ENCODE measurements at places on chromosomes 2 and 18.
A peak's percentile ranks its signal among the peaks of the same experiment; 100 is the strongest.

- no peak for DNase-seq
These were observed 19.8 kb downstream of the RPRD1A start for GRCh38 chr18:36047521-36047920.

DNA sequence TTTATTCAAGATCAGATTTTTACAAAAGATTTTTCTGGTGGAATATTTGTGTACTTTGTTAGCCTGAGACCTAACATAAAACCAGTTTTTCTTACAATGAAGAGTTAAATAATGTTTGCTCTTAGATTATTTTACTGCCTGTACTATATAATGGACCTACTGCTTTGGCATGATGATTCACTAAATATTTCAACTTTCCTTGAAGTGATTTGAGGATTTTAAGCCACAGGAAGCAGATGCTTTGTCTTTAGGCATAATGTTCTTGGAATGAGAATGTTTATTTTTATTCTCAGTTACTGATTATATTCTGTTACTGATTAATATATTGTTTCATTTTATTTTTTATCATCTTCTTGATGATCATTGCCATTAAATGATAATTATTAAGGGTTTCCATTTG is 175.3 kb upstream of the LRP1B start:
- no peak for DNase-seq

DNA sequence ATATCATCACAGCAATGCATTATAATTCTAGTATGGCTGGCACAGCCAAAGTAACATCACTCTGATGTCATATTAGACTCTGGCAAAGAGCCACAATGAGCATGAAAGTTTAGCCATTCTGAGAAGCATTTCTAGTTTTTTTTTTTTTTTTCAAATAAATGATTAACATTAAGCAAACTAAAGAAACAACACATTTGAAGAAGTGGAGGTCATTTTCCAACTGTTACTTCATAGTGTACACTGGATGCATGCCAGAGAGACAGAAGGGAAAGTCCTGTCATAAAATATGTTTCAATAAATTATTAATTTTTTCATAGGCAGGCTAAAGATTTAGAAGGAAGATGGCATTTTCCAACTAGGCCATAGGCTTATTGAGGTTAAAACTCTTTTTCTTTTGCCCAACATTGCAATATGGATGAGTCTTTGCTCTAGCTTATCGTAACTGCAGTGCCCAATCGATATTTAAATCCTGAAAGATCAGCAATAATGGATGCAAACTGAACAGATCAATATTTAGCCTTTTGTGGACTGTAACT is 1630.4 kb upstream of the ACVR2A start:
- no peak for DNase-seq

- DNase-seq = no peak
These were observed 54.2 kb upstream of the ASB18 start for GRCh38 chr2:236318401-236318800.

GRCh38 chr2:54455131-54455562 is 980 bp upstream of the SPTBN1 start:
- no peak for DNase-seq

DNA sequence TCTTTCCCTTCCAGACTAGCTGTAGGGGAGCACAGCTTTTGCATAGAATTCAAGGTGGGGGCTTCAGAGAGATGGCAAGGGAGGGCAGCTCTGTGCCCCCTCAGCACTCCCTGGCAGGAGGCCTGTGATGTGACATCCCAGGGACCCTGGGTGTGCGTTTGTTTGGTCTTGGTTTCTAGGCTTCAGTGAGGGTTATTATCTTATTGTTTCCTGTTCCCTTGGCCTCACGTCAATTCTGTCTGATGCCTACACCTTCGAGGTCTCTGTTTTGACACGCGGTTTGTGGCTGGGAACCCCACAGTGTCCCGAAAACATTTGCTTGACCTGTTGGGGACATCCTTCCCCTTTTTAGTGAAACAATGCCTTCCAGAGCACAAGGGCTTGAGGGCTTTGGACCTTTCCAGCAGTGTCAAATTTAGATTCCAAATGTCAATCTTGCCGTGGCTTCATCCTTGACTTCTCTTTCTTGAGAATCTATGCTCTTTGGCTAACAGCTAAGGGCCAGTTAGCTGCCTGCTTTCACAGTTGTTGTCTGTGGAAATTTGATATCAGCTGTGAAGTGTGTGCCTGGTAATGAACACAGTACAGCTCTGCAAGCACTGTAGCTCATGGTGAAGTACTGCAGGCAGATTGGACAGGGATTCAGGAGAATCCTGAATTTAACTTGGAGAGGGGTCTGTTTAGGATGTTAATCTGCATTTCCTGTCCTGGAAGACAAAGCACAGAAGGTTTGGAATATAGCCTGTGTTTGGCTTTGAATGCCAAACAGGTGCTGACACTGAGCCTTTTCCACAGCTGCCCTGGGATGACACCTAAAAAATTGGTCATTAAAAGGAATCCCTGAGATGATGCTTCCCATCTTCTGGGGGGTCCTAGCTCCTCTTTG is 108.2 kb upstream of the CXCR4 start:
- peak; percentile 70 for DNase-seq

DNA sequence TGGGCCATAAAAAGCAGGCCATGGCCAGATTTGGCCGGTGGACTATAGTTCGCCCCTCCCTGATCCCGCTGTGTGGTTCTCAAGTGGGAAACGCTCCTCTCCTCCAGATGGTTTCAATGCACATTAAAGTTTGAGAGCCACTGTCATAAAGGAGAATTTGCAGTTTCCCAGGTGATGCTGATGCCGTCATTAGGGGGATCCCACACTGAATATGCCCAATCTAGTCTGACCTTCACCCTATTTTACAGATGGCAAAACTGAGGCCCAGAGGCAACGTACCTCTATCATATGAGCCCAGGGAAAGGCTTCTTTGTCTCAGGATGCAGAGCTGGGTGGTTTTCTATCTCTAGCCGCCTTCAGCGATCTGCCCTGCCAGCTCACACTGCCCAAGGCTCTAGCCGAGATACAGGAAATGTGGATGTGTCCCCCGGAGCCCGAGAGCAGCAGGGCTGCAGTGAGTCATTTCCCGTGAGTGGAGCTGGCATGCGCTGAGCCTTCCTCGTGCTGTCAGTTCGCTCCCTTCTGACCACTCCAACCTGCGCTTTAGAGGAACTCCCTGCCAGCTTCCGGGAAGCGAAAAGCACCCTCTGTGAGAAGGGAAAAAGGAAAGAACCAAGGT is 116.2 kb downstream of the SMAD7 start:
- DNase-seq = no peak

DNA sequence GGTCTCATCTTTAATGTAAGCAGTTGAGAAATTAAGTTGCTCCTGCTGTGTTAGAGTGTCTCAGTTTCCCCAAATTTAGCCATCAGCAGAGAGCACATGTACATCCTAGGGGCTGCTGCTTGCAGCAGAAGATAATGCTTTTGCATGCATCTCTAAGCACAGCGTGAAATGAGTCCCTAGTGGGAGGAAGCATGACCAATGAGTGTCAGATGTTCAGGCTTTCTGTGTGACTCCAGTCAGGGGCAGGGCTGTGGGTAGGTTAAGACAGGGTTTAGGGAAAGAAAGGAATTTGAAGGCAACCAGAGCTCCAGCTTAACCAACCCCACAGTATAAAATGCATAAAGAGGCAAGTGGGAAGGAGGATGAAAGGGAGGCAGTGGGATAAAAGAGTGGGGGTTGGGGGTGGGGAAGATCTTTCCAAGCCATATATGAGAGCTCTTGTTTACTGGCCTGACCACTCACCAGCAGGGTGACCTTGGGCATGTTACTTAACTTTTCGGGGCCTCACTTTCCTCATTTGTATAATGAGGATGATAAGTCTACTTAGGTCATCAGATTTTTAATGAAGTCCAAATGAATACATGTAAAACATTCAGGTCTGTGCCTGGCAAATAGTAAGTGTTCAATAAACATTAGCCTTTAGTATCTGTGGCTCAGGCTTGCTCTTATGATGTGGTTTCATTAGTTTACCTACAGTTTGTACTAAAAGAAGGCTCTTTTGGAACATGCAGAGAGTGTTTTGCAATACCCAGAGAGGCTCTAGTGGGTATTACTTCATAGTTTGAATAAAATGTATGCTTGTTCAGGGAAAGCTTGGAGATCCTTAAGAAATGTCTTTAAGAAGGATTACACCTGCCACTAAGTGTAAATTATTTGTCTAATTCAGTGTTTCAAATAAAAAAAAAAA is 42.7 kb upstream of the PELI1 start:
- no peak for DNase-seq

- DNase-seq = no peak
These were observed 16.3 kb upstream of the ITGAV start for GRCh38 chr2:186573531-186573930.

DNA sequence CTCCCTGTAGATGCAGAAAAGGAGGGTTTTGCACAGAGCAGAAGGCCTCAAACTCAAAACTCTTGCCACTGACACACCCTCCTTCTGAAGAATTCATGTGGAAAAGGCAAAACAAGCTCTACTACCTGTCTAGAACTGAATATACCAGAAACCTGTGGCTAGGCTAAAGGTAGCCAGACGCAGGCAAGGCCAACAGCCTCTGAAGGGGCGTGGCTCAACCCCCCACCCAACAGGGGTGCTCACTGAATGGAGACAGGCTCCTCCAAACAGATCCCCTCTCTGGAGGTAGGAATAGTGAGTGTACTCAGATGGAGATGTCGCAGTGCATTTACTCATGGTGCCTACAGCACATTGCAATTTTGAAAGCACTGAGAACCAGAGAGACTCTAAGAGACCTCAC is 3.0 kb upstream of the STK17B start:
- DNase-seq = no peak

GRCh38 chr2:215664847-215665525 is 229.1 kb upstream of the FN1 start:
- DNase-seq = no peak

- DNase-seq = no peak
These were observed 6.0 kb upstream of the STK39 start for GRCh38 chr2:168253379-168253778.

DNA sequence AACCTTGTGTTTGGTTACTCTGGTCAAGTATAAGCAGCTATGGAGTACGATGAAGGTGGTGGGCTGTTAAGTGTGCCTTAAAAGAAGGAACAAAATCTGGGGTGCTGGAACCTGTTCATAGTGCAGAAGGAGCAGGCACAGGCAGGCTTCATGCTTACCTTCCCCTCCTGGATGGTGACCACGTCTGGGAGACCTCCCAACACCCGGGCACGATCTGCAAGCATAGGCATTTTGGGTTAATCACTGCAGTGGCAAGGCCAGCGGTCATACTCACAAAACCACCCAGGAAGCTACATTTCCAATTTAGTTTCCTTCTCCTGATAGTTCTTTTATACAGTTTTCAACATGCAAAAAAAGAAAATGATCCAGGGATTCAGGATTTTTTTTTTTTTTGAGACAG is 58.7 kb upstream of the LPIN2 start:
- no peak for DNase-seq

DNA sequence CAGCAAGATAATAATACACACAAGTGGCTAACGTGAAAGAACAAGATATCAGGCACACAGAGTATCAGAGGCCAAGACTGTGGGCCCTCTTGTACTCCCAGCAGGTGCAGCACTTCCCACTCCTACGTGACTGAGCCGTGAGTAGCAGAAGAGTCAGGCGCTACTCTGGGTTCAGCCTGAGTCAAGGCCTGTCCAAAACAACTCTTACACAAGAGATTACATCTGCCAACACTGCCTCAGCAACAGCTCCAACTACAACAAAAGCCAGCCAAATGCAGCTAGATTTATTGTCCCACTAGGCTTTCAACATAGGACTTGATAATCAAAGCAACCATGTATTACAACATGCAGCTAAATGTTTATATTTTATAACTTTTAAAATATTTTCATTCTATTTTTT is 56.2 kb downstream of the ITSN2 start:
- DNase-seq = peak; percentile 2
